ENCODE measurements at places on chromosomes 5 and 9. TPM values are rescaled to one million over a fixed set of nuclear protein-coding genes. Genes with fewer than 3 reads are reported as not detected.
A peak's percentile ranks its signal among the peaks of the same experiment; 100 is the strongest.

DNA sequence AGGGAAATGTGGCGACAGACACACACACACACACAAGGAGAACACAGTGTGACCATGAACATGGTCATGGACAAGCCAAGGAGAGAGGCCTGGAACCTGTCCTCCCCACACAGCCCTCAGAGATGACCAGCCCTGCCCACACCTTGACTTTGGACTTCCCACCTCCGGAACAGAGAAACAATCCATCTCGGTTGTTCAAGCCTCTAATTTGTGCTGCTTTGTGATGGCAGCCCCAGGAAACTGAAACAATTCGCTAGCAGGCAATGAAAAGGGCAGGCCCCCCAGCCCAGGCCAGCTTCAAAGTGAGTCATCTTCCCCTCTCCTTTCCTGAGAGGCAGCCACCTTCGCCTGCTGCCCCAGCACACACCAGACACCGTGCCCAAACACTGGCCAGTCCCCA lies 47.7 kb downstream of the NSUN2 start:
- H3K27me3 ChIP-seq: peaks cover 52% of the 10 kb centered on the region
- H3K4me1 ChIP-seq: peaks cover 10% of the 10 kb centered on the region
- H3K4me3 ChIP-seq: no peak overlapping the region
- DNase-seq: no peak

The TERT gene
- 2.5 TPM for total RNA-seq

The SLC26A2 gene
- 8.0 TPM for total RNA-seq

The PCDHAC2 gene
- total RNA-seq: not detected

The TMEM245 gene
- 35.5 TPM for total RNA-seq

The SLC6A19 gene
- total RNA-seq: not detected

GRCh38 chr5:78597974-78598371 lies 50.6 kb downstream of the LHFPL2 start:
- no peaks in the 10 kb centered on the region for H3K4me1 ChIP-seq
- peaks cover 13% of the 10 kb centered on the region for H3K27me3 ChIP-seq
- no peak for DNase-seq
- H3K36me3 ChIP-seq: no peaks in the 10 kb centered on the region
- H3K4me3 ChIP-seq: no peak overlapping the region

- H3K36me3 ChIP-seq: no peaks in the 10 kb centered on the region
- no peaks in the 10 kb centered on the region for H3K27me3 ChIP-seq
- H3K27ac ChIP-seq: no peak overlapping the region
- DNase-seq: no peak
Observed at GRCh38 chr9:118829334-118829733, 539.9 kb downstream of the BRINP1 start.

GRCh38 chr5:98031926-98032325 lies 741.5 kb upstream of the RGMB start:
- no peaks in the 10 kb centered on the region for H3K36me3 ChIP-seq
- H3K4me3 ChIP-seq: no peak overlapping the region
- no peak for DNase-seq
- no peak overlapping the region for H3K27ac ChIP-seq
- no peaks in the 10 kb centered on the region for H3K27me3 ChIP-seq

DNA sequence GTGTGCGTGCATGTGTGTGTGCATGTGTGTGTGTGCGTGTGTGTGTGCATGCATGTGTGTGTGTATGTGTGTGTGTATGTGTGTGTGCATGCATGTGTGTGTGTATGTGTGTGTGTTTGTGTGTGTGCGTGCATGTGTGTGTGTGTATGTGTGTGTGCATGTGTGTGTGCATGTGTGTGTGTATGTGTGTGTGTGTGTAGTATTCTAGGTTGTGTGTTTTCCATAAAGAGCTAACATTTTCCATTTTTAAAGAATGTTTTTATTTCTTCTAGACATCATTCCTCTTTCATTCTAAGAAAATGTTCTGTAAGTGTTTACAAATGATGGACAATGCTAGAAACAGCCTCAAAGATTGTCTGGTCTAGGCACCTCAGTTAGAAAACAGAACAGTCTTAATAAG lies 15.6 kb downstream of the ENTREP1 start:
- H3K27me3 ChIP-seq: peaks cover 30% of the 10 kb centered on the region
- H3K4me1 ChIP-seq: no peaks in the 10 kb centered on the region
- H3K4me3 ChIP-seq: no peak overlapping the region
- no peaks in the 10 kb centered on the region for H3K36me3 ChIP-seq
- no peak overlapping the region for H3K27ac ChIP-seq

DNA sequence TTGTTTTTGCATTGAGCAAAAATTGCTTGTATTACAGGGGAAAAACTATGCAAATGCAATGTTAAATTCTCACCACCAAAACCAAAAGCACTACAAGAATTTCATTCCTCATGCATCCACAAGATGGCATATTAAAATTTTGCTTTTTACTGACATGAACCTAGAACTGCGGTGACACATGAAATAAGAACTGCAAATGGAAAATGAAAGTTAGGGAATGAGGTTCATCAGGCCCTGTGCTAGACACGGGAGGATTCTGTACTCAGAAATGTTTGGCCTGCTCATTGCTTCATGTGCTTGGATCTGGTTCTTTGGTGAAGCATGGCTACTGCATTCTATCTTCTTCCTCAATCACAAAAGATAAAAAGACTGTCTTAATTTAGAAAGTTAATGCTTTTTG lies 9.1 kb upstream of the RFK start:
- no peaks in the 10 kb centered on the region for H3K36me3 ChIP-seq
- H3K4me1 ChIP-seq: peaks cover 35% of the 10 kb centered on the region
- H3K27ac ChIP-seq: peak overlapping the region; percentile 97
- peak; percentile 26 for DNase-seq
- H3K4me3 ChIP-seq: peak overlapping the region; percentile 55

DNA sequence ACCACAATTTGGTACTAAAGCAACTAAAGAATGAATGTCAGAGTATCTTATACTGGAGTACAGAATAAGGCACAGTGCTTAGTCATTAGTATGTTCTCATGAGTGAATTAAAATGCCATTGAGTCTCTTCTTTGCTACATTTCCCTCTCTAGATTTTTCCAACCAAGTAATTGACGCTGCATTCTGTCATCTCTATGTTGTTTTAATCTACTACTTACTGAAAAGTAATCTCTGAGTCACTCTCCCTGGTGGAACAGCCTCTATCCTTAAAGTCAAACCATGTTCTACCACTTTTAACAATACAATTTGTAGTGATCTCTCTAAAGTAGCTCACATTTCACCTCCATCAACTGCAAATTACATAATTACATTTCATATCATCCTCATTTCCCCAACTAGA lies 495.1 kb downstream of the CDH18 start:
- no peak for DNase-seq
- H3K4me1 ChIP-seq: no peaks in the 10 kb centered on the region
- no peak overlapping the region for H3K4me3 ChIP-seq
- no peaks in the 10 kb centered on the region for H3K27me3 ChIP-seq
- no peaks in the 10 kb centered on the region for H3K36me3 ChIP-seq

DNA sequence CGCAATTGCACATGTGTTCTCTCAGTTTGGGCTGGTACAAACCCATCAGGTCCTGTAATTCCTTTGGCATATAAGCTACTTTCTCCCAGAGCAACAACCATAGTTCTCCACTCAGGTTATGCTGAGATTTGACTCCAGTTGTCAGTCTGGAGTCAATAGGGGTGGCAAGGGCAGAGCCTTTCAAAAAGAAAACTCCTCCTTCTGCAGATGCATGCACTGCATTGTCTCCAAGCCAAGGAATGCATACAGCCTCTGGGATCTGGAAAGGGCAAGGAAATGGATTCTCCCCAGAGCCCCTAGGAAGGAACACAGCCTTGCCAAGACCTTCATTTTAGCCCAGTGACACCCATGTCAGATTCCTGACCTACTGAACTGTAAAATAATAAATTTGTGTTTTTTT lies 31.0 kb upstream of the GZMA start:
- H3K27ac ChIP-seq: no peak overlapping the region
- no peaks in the 10 kb centered on the region for H3K36me3 ChIP-seq
- H3K4me3 ChIP-seq: no peak overlapping the region
- no peak for DNase-seq

The PHF24 gene
- total RNA-seq: 1.00 TPM

DNA sequence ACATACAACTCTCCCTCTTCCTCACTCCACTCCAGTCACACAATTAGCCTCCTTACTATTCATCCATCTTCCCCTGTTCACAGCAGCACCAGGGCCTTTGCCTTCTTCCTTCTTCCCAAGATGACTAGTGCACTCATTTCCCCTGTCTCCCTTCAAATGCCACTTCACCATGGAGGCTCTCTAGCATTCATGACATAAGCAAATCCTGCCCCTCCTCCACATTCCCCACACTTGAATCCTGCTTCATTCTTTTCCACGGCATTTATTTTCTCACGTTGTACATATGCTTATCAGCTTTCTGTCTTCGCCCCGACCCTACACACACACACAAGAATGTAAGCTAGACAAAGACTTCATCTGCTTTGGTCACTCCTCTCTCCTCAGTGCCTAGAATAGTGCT lies 133.3 kb downstream of the CDK5RAP2 start:
- H3K36me3 ChIP-seq: peaks cover 9% of the 10 kb centered on the region
- H3K4me1 ChIP-seq: peaks cover 16% of the 10 kb centered on the region

DNA sequence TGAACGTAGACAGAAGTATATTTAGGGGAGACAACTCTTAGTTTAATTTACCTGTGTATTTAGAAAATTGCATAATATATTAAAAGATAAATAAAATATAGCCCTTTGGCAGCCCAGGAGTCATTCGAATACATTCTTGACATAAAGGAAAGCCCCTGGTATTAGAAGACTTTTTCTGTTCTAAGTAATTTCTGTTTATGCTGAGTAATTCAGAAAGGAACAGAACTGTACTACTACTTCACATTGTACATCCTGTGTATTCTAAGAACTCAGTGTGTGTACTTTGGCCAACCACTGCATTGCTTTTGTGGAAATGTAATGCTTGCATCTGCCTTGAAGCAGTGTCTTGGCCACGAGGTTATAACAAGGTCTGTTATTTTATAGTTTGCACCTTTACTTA lies 136.4 kb downstream of the KDM4C start:
- DNase-seq: no peak
- H3K4me1 ChIP-seq: peaks cover 35% of the 10 kb centered on the region
- no peaks in the 10 kb centered on the region for H3K36me3 ChIP-seq
- no peaks in the 10 kb centered on the region for H3K27me3 ChIP-seq

DNA sequence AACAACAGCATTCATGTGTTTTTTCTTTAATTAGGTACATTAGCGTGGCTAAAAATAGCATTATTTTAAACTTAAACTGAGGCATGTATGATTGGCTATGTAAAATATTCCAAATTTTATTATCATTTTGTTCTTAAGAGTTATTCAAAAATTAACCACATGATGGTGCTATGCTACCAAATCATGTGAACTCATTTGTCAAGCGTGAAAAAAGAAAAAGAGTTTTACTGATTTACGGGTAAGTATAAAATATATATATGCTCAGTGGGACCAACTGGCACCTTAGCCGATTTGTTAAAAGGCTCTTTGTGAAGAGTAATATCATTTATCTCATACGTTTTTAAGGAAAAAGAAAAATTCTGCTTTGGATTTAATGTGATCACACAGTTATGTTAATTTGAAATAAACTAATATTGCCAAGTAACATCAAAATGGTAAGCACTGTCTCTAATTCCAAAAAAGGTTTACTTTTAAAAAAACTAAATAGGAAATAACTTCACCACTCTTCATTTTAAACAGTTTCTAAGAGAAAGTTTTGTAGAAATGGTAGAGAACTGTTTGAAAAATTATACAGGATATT lies 1042.3 kb downstream of the CDH12 start:
- H3K4me3 ChIP-seq: no peak overlapping the region
- no peak overlapping the region for H3K27ac ChIP-seq
- H3K27me3 ChIP-seq: no peaks in the 10 kb centered on the region
- no peaks in the 10 kb centered on the region for H3K4me1 ChIP-seq

The ACTBL2 gene
- not detected for total RNA-seq

DNA sequence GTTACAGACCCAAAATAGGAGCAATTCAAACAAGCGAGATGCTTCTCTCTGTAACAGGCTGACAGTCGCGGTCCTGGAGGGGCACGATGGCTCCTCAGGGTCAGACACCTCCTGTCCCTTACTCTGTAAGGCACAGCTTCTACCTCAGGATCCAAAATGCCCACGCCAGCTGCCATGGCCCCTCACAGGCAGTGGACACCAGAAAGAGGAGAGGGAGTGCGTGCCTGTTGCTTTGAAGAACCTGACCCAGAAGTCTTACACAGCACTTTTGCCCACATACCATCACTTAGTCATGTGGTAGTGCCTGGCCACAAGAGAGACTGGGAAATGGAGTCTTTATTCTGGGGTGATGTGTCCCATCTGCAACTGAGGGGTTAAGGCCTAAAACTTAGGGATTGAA lies 11.6 kb upstream of the ABL1 start:
- peak overlapping the region; percentile 18 for H3K27ac ChIP-seq
- H3K36me3 ChIP-seq: no peaks in the 10 kb centered on the region
- H3K4me3 ChIP-seq: no peak overlapping the region
- no peak for DNase-seq
